ENCODE measurements at places on chromosomes 1 and 21.
A peak's percentile ranks its signal among the peaks of the same experiment; 100 is the strongest.

GRCh38 chr1:97903626-97904025, 17.2 kb downstream of the DPYD start:
- DNase-seq = no peak

DNA sequence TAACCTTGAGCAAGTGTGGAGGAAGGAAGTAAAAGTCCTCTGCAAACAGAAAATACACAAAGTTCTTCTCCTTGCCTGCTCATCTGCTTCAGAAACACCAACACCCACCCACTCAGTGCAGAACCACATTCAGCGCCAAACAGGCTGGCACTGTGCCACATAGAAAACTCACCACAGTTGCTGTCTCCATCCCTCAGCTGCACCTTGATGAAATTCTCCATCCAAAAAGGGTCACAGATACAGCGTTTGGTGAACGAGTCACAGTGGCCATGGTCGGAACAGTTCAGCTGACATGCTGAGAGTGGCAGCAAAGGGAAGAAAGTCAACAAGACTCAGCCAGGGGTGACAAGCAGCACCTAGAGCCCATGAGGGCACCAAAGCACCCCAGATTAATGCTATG, 114.5 kb downstream of the KIAA0319L start:
- DNase-seq = no peak

DNA sequence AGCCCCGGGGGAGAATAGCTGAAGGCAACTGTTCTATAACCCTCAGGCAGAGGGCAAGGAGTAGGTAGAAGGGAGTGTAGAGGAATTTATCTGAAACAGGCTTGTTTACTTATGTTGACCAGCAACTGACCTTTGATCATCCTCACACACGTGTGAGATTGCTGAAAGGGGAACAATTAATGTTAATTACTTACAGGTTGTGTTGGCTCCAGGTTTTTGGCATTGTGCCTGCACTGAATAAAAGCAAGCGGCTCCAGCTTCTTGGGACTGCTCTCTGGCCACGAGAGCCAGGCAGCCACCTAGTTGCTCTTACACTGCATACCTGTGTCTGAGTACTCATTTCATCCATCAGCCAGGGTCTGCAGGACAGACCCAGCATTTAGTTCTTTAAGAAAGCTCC, 41.3 kb upstream of the ARHGEF10L start:
- peak; percentile 29 for DNase-seq

DNA sequence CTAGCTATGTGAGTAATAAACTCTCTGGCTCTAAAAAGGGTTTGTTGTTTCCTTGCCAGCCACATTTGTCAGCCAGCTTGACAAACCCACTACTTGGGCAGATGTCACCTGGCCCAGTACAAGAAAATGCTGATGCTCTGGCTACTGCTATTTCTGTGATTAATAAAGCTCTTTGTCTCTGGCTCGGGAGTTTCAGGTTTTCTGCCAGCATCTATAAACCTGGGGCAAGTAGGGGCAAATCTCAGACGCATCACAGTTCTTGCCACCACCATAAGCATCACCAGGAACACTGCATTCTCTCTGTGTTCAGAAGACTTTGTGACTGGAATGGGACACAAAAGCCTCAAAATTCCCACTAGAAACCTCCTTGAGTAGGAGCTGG, 2.5 kb downstream of the ITLN2 start:
- DNase-seq = no peak

DNA sequence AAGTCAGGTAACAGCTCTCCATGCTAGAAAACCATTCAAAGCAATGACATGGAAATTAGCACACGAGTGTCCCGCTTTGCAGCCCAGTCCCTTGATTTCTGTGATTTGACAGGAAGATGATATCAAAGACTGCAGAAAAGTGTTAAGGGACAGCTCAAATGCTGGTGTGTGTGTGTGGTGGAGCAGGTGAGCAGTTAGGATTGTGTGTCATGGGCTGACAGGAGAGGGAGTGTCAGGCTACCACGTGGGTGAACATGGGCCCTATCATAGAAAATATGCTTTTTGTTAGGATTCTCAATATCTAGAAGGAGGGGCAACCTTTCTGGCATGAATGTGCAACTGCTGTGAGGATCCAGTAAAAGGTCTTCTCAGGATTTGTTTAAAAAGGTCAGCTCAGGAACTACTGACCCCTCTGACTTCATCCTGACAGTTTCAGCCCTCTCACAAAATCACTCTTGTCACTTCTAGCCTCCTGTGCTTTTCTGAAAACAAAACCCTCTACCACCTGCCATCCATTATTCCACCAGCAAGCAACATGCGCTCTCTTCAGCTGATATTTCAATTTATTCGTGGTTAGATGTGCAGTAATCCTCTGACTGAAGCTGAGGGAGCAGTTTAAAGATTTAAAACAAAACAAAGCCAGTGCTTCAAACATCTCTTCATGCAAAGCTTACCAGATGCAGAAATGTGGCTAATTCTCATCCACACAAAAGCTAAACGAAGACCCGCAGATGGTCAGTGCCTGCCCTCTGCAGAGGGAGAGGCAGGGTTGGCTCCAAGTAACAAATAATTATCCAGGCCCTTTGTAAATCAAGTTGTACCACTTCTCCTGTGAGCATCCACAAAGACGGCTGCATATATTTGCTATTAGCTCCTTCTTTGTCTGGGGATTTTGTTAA, 397.9 kb downstream of the PTBP2 start:
- no peak for DNase-seq

- no peak for DNase-seq
Observed at GRCh38 chr1:4173731-4174130, 273.7 kb upstream of the C1orf174 start.

GRCh38 chr1:232629250-232630046, 485 bp downstream of the SIPA1L2 start:
- DNase-seq = no peak

DNA sequence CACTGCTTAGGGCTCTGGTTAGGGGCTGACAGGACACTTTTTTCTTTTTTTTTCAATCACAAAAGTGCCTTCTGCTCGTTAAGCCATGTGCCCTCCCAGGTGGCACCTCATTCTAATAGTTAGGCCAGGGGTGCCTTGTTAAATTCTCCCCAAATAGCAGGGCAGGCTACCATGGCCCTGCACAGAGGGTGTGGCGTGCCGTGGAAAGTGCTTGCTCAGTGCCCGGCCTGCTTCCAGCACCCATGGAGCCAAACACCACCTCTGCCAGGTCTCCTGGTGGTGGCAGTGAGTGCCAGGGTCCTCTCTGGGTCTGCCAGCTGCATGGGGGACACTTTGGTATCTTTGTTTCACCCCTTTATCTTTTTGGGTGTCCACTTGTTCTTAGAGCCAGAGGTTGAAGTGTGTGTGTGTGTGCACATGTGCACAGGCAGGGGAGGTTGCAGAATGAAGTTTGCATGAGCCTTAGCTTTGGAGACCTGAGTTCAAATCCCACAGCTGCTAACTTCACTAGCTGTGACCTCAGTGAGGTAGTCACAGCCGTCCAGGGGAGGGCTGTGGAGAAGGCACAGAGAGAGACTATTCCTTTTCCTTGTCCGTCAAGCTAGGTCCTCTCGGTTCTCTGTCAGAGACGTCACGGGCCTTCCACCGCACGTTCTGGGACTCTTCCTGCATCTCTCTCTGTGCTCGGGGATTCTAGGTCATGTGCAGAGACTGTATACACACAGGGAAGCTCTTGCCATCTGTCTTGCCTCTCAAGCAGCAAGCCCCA, 39.9 kb upstream of the CSF3R start:
- no peak for DNase-seq

DNA sequence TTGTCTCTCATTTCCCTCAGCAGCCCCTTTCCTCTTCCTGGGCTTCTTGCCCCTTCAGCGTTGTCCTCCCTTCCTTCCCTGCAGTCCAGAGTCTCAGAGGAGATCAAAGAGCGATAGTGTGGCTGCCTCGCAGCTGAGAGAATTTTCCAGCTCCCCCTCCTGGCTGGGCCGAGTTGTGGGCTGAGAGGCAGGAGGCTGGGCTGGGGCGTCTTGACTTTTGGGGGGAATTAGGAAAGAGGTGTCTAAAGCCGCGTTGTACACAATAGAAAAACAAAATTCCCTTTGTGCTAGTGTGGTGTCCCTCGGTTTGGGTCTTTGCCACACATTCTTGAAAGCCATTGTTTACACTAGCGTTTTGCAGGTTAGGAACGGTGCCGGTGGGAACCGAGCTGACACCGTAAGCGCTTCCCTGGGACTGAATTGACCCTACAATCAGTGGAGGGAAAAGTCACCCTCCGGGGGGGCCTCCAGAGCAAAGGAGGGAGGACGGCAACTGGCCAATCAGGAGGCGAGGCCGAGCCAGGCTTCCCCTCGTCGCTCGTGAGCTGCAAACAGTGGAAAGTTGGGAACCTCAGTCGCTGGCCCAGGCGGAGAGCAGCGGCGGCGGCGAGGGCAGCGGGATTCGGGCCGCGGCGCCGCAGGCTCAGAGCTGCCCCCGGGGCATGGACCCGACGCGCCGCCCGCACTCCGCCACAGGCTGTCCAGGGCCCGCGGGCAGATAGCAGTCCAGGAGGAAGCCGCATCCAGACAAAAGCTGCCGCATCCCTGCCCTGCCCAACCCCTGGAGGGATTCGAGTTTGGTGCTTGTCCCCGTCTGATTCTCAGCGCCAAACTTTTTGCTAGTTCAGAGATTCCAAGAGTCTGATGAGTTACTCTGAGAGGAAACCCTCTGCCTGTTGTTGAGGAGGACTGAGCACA, at the start of gene HMCN1:
Gene HMCN1 (plus strand): TSS at position 574 of the 918 bp plus-strand sequence. CDS start 389 bp downstream, outside the sequence.
- DNase-seq = peak; percentile 59

DNA sequence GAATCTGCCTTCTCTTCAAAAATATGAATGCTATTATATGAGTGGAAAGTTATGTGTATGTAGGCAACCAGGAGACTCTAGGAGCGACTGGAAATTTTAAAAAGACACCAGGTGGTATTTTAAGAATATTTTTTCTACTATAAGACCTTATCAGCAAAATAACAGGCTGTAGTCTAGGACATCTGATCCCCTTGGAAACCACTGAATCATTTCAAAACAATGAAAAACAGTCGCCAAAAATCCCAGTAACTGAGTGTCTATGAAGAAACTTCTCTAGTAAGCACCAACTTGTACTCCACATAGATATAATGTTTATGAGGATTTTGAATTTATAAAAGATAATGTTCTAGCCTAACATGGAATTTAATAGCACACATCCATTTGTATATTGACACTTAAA, 358.5 kb downstream of the GPATCH2 start:
- peak; percentile 49 for DNase-seq

- peak; percentile 98 for DNase-seq
Observed at GRCh38 chr1:58755468-58755872, 28.4 kb downstream of the JUN start.

- peak; percentile 69 for DNase-seq
Observed at GRCh38 chr1:155093911-155094621, 15.4 kb downstream of the EFNA3 start.

DNA sequence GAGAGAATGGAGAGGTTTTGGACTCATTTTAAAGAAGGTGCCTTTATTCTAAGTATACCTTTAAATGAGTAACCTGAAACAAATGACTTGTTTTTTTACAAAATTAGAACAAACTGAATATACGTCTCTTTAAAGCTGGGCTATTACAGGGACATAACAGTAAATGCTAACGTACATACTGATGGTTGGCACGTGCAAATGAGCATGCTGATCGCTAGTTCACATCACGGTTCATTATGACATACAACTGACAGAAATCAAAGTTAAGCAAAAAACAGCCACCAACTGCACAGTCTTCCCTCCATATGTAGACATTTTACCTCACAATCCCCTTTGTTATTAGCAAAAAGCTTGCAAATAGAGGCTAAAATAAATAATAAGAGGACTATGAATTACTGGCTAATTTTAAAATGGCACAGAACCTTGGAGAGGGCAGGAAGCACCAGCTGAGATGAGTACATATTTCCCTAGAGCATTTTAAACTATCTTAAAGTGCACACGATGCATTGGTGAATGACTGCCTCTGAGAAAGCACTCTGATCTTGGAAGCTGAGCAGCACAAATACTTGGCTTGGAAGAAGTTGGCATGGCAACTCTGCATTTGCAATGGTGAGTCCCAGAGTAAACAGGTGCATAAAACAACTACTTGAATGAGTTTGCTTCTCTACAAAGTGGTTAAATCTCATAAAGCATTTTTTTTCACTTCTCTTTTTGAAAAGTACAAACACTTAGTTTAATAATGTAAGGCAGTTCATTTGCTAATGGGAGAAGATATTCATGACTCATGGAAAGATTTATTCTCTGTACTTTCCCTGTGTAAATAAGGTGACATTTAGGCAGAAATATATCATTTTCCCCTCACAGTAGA, 204.7 kb downstream of the LHX8 start:
- DNase-seq = no peak

- DNase-seq = peak; percentile 63
Observed at GRCh38 chr1:167849666-167850065, 64.3 kb downstream of the ADCY10 start.

GRCh38 chr1:65792669-65793358, at the start of gene PDE4B:
Gene PDE4B, plus strand, starts transcription at chr1:65792895.
- no peak for DNase-seq

GRCh38 chr1:224068458-224069072, 45.3 kb upstream of the FBXO28 start:
- peak; percentile 33 for DNase-seq

- DNase-seq = no peak
Observed at GRCh38 chr1:12132078-12132477, 34.7 kb upstream of the TNFRSF1B start.

- no peak for DNase-seq
Observed at GRCh38 chr1:17009706-17010105, 2.0 kb downstream of the ATP13A2 start.

DNA sequence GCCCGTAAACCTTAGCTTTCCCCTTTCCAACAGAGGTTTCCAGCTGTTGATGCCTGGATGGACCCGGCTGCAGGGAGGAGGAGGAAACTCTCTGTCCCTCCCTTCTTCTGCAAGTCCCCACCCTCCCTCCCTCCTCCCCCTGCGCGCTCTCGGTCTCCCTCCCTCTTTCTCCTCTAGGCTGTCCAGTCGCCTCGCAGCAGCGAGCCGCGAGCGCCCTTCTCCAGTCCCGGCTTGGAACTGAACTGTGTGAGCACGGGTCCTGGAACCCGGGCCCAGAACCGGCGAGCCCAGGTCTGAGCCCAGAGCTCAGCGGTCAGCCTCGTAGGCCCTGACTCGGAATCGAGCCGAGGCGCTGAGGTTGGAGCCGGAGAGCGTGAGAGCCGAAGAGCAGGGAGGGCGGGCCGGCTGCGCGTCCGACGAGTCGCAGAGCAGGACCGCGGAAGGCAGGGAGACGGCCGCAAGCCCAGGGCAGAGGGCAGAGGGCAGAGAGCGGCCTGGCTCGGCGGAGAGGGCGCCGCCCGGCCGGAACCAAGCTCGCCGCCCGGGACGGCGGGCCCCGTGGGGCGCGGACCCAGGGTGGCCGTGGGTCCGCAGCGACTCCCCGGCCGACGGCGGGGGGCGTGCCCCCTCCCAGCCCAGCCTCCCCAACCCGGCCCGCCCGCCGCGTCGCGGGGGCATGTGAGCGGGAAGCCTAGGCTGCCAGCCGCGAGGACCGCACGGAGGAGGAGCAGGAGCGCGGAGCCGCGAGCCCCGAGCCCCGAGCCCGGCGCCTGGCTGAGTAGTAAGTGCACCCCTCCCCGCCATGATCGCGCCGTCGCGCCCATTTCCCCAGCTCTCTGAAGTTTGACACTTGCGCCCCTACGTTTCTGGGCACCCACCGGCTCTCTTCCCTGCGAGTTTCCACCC, at the start of gene SOX13:
Gene SOX13 (plus strand): TSS at position 185 of the 906 bp plus-strand sequence. CDS start 39,801 bp downstream, outside the sequence.
- peak; percentile 75 for DNase-seq

- DNase-seq = no peak
Observed at GRCh38 chr1:86016076-86016759, 140.4 kb downstream of the COL24A1 start.

GRCh38 chr1:162385702-162386101, 4.2 kb downstream of the C1orf226 start:
- no peak for DNase-seq

- no peak for DNase-seq
Observed at GRCh38 chr1:3017440-3018050, 3.7 kb upstream of the ACTRT2 start.

All from renal cortical epithelial cell (primary cell).